Activated CD4-positive, alpha-beta T cell treated with anti-CD3 and anti-CD28 coated beads, Interleukin-2, amount 50 U/mL, for 4 hours (primary cell): ENCODE measurements at places on chromosomes 6 and 20.

GRCh38 chr20:48131581-48131980, 346.3 kb upstream of the SULF2 start:
- no peak for DNase-seq

GRCh38 chr20:46720776-46721425, 11.5 kb downstream of the SLC2A10 start:
- no peak for DNase-seq

GRCh38 chr20:45377269-45377668, 856 bp downstream of the TP53TG5 start:
- DNase-seq: no peak

DNA sequence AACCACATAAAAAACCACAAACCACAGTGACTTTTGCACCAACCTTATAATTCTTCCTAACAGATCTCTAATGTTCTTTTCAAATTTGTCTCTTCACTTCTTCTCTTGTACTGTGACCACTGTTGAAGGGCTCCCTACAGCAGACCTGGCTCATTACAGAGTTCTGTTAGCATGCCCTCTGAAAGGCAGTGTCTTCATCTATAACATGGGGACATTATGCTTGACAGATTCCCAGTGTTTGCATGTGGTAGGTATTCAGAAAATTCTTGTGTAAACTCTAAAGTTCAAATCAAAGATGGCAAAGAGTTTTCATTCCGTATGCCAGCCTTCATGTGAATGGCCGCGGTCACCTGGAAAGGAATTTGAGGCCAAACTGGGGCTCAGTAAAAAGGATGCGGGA, 182.6 kb downstream of the DHX35 start:
- no peak for DNase-seq

DNA sequence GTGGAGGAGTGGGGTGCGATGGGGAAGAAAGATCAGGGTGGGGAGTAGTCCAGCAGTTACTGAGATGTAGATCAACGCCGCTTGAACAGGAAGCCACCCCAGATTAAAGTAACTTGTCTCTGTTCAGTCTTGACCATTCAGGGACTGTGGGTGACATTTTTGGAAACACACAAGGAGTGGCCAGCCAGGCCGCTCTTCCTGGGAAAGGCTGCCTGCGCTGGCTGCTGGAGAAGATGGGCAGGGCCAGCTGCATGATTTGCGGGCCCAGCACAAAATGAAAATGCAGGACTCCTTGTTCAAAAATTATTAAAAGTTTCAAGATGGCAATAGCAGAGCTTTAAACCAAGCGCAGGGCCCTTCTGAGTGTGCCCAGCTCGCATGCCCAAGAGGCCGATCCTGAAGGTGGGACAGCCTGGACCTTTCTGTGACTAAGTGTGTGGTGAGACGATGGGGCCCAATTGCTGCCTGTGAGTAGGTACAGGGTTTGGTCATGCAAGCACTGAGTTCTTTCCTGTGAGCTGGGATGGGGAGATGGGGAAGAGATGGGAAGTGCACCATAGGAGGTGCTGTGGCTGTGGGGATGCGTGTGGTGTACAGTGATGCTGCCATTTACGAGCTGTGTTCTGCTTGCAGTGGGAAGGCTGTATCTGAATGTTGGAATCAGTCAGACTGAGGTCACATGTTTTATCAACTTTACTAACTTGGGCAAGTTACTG, 51.3 kb downstream of the DAAM2 start:
- DNase-seq: no peak

DNA sequence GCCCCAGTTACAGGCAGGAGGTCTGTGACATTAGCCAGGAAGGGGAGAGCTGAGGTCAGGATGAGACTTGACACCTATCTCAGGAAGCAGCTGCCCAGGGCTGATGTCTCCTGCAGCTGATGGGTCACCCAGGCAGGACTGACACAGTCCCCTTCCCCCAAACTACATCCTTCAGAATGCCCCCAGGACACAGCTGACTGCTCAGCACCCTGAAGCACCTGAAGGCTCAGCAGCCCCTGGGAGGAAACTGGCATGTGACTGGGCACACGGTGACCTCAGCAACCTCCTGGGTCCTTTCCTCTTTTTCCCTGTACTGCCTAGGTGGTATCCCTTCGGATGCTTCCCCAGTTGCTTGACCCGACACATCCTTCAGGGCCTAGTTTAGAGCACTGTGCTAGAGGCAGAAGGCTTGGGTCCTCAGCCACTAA, 1.9 kb downstream of the SDC4 start:
- DNase-seq: no peak

DNA sequence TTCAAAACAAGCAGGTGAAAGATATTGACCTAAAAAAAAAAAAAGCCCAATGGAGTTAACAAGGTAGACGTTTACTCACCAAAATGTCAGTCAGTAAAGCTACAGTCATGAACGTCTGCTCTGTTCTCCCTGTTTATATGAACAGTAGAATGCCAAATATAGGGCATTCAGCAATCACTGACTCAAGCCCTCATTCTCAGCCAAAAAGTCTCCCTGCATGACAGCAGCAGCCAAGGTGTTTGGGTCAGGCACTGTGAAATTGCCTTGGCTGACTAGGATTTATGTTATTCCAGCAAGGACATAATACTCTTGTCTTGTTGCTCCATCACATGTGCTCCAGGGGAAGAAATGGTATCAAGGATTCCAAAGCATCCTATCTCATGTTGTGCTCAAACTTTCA, 194.7 kb upstream of the RSPO3 start:
- no peak for DNase-seq

DNA sequence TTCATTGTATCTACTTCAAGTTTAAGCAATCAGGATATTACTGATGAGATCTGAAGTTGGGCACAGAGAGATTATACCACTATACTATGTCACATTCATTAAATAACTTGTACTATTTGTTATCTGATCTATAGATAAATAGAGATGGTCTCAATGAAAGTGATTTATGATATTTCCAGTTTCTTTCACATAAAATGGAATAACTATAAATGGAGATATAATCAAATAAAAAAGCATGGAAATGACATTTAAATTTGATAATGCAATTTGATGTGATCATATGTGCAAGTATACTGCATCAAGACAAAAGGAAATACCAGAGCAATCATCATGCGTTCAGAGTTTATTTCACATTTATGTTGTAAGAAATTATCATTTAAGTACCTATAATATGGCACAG, 368.9 kb downstream of the PKHD1 start:
- no peak for DNase-seq

DNA sequence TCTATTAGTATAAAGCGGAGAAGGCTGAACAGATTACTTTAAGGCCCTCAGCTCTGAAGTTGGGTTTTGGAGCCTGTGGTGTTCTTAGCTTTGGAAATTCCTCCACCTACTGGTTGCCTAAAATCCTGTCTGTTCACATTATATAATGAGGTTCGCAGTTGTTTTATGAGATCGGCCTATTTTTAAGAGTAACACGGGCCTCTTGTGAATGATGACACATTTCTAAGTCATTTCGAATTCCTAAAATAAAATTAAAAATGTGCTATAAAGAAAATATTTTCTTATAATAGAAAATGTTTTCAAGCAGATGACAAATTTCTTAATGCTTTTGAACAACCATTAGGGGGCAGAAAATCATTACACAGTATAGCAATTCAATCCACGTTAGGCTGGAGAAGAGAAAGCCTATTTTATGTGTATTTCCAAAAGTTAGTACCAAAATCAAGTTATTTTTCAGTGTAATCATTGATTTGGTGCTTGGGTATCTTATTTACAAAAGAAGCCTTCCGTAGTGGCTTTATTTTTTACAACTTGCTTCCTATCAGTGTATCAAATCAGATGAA, 15.8 kb upstream of the FAM8A1 start:
- no peak for DNase-seq

GRCh38 chr6:3778701-3779573, 27.4 kb upstream of the PXDC1 start:
- no peak for DNase-seq

DNA sequence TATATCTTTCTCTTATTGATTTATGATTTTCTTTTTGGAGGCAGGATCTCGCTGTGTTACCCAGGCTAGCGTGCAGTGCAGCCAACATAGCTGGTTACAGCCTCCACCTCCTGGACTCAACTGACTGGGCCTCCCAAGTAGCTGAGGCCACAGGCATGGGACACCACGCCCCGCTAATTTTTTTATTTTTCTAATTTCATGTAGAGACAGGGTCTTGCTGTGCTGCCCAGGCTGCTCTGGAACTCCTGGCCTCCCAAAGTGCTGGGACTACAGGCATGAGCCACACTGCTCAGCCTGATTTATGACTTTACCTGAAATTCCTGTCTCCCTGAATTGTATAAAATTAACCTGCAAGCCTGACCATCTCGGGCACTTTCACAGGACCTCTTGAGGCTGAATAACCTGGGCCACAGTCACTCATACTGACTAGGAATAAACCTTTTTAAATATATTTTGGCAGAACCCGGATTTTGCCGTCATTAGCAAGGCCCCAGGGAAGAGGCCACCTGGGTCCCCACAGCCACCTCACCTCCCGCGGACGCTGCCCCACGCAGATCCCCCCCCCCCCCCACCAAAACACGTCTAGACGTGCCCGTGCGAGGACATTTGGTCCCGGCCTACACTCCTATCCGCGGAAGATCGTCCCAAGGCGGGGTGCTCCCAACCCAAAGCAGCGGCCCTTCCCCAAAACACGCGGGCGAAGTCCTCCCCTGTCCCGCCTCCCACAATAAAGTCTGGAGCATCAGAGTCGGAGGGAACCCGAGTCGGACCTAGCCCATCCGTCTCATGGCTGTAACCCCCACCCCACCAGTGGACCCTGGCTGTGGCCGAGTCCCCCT, 902 bp downstream of the ZNF337 start:
- DNase-seq: no peak
